NCI-H2081 (cell line): ENCODE measurements at places on chromosomes 2 and 18.

- DNase-seq = no peak
Observed at GRCh38 chr18:267380-267687, 513 bp downstream of the THOC1 start.

DNA sequence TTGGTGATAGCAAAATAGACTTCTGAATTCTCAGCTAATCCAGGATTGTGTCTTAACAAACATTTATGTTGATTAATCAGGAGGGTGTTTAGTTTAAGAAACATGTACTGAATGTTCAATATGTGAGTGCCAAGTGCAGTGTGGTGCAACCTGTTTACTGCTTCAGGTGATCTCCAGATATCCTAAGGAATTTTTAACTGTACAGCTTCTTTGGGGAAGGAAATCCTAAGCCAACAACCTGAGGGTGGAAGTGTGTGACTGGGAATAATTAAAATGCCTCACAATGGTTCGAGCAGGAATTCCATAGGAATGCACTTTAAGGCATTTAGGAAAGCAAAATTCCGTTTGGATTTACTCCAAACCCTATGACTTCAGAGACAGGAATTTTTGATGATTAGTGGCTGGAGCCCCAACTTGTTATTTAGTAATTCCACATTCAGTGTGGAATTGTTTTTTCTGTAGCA is 16.4 kb downstream of the CRIM1 start:
- DNase-seq = no peak

DNA sequence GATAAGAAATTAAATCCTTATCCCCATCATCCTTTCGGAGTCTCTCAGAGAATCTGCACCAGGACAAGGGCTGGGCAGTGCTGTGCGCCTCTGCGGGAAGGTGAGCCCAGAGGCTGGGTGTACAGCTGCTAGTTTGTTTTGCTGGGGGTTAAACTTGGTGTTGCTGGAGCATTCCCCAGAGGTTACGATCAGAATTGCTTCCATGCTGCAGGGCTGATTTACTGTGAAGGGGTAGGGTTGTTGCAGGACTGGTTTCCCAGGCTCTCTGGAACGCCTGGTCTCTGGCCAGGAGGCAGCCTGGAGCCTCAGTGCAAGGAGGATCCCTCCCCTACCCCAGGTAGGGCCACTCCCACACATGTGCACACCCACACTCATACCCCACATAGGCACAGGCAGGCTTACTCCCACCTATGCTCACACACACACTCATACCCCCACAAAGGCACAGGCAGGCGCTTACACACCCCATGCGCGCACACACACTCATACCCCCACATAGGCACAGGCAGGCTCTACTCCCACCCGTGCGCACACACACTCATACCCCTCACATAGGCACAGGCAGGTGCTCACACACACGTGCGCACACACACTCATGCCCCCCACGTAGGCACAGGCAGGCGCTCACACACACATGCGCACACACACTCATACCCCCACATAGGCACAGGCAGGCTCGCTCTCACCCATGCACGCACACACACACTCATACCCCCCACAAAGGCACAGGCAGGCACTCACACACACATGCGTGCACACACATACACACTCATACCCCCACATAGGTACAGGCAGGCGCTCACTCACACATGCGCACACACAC is 11.3 kb downstream of the CNNM4 start:
- no peak for DNase-seq

DNA sequence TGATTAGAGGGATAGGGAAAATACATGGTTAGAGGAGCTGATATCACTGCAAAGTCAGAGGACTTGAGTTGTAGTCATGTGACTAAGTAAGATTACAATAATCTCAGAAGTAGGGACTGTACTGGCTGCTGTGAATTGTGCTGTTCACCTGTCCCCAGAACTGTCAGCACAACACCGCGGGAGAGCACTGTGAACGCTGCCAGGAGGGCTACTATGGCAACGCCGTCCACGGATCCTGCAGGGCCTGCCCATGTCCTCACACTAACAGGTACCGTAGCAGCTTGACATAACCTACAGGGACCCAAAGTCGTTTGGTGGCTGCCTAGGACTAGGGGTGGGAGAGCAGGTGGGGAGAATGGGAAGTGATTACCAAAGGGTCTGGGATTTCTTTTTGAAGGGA is 132.8 kb upstream of the TTC39C start:
- DNase-seq = peak; percentile 94

DNA sequence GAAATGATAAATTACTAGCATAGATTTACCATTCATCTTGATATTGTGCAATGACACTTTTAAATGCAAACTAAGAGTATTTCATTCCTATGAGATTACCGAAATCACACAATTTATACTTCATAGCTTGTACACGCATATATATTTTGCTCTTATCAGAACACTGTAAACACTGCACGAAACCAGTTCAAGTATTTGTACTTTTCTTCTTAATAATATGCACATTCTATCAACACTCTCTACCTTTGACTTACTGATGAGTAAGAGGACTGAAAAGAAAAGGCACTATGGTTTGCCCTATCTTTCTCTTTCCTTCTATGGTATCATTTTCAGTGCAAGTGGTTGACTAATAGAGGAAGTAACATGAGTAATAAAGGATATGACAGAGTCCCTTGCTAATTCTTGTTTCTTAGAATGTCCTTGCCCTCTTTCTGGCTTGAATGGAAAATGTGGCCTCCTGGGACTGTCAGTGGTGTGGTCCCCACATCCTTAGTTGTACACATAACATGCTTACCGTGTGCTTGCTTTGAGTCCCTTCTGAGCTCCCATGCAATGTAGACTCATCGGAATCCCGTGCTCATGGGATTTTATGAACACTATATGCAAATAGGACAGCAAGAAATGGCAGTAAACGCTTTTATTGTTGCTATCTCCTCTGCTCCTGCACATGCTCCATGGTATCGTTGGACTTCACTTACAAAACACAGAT is 363.5 kb upstream of the TNP1 start:
- no peak for DNase-seq

DNA sequence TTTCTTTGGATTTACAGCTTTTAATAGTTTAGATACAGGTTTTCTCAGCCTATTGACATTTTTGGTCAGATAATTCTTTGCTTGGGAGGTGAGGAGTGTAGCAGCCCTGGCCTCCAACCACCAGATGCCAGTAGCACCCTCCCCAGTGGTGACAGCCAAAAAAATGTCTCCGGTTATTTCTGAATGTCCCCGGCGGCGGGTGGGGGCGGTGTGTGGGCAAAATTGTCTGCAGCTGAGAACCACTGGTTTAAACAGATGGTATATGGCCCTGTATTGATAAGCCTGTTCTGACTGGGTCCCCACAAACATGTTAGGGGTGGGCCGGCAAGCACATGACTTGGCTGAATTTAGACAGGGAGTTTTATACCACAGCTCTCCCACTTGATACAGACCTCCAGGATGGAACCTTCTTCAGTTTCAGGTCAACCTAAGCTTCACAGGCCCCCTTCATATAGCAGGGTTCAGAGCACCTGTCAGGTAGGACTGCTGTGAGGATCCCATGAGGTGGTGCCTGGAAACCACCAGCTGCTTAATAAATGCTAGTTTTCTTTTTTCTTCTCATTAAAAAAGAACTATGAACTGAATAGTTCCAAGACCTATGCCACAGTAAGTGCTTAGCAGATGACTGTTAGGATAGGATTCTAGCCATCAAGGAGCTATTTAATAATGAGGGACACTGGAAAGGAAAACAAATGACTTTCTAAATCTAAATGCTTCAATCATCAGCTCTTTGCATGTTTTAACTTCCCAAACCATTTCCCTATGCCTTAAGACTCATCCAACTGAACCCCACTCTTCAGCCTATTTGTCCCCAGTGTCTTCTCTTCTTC is 18.1 kb downstream of the LPIN2 start:
- DNase-seq = no peak

DNA sequence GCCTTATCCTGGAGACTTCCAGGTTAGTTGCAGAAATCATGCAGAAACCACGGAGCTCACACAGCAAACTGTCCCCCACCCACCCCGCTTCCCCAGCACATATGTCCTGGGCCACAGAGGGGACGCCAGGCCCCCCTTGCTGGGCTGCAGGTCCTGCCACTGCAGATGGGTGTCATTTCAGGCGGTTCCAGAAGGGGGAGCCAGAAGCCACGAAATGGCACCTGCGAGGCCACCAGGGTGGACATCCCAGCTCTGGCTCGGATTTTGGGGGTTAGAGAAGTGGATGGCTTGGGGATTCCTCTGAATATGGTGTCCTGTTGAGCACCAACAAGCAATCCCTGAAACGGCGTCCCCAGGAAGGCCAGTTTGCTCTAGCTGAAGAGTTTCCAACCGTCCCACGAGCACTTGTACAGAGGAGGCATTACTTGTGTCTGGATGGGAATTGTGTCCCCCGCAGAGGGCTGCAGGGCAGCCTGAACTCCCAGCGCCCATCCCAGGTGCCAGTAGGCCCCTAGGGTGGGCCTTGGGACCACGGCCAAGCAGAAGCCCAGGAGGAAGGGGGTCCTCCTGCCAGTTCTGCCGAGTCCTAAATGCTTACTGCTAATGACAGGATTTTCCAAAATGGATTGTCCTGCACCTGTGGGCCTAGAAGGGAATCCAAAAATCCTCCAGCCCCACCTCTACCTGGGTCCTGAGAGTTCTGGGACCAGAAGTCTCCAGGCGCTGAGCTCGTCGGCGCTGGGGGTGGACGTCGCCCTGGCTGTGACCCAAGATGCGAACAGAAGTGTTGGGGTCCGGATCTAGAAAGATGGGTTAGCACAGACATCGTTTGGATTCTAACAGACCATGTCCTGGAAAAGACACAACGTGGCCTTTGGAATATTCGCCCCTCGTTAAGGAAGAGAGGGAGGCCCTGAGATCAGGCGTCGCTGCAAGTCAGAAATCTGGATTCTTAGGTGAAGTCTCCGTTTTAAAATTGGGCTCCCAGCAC is 14.6 kb upstream of the NFATC1 start:
- peak; percentile 44 for DNase-seq

DNA sequence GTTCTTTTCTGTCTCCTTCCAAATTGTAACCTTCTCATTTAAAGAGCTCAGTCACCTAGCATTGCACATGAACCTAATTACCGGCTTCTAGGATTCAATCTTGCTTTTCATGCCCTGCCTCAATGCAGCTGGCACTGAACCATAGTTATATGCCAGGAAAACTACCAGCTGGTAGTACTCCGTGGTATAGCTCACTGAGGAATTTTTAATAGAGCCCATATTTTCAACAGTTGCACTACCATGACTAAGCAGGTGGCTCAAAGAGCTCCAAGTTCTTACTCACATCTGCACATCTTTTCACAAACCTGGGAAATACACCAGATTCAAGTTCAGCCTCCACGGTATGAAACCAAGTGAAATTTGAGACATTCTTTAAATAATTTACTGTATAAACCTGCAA is 363.5 kb downstream of the GRB14 start:
- DNase-seq = peak; percentile 70

- DNase-seq = no peak
Observed at GRCh38 chr2:79799729-79800128, 286.9 kb downstream of the CTNNA2 start.

DNA sequence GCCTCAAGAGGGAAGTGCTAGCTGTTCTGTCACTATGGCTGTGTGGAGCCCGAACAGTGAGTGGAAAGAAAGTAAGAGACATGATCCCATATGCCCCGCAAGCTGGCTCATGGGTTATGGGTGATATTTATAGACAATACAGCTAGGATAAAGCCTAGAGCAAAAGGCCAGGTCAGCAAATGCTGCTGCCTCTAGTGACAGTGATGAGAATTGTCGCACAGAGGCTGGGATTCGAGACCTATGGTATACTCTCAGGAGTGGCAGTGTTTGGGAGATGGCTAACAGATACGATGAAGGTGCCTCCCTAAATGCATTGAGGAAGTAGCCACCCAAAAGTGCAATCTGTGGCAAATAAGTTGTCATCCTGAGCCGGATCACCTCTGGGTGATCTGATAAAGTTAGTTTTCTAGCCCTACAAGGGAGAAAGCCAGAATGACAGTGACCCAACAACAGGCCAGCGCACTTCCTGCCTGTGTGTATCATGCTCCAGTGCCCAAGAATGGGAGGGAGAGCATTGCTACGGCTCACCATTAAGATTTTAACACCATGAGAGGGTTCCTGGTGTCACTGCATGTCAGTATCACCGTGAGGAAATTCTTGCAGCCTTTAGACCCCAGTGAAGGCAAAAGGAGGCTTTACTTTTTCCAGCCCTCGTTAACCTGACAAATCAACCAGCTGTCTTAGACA is 92.2 kb upstream of the TGFA start:
- DNase-seq = no peak

- DNase-seq = no peak
Observed at GRCh38 chr2:239008004-239008403, 160.1 kb downstream of the TWIST2 start.

- DNase-seq = peak; percentile 92
Observed at GRCh38 chr2:201233192-201233811, 27.0 kb upstream of the CASP8 start.

DNA sequence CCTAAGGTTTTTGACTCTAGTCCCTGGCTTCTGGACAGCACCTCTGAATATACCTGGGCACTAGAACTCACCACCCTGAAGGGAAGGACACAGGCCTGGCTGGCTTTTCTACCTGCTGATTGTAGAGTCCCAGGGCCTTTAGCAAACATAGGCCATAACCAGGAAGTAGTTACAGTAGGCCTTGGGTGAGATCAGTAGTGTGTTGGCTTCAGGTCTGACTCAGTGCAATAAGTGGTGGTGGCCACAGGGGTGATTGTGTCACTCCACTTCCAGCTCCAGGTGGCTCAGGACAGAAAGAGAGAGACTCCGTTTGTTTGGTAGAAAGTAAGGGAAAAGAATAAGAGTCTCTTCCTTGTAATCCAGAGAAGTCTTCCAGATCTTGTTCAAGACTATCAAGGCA is 101.7 kb upstream of the LGALSL start:
- DNase-seq = no peak

GRCh38 chr18:55400590-55401541 is 187.1 kb downstream of the TCF4 start:
- no peak for DNase-seq

GRCh38 chr2:154908327-154908726 is 209.8 kb downstream of the KCNJ3 start:
- no peak for DNase-seq

DNA sequence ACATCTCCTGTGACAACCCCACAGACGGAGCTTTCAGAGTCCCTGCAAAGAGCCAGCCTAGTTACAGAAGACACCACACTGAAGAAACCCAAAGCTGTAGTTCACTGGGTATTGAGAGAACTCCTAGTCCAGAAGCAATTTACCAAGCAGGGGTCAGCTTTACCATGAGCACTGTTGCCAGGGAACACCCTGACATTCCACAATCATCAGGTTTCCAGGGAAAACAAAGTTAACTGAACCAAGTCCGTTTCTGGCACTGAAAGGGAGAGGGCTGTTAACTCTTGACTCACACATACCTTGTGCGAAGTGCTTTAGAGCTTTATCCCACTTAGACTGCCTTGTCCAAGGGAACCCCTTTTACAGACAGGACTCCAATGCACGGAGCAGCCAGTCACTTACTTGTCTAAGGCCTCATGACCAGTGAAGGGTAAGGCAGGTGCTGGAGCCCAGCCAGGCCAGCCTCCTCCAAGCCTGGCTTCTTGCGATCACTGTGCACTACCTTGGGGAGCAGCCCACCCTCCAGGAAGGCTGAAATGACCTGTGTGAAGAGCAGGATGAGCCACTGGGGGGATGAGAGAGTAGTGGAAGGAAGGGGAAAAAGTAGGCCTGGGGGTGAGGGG is 53.9 kb downstream of the REEP1 start:
- DNase-seq = no peak
